ENCODE measurements at places on chromosomes 5 and 9.

DNA sequence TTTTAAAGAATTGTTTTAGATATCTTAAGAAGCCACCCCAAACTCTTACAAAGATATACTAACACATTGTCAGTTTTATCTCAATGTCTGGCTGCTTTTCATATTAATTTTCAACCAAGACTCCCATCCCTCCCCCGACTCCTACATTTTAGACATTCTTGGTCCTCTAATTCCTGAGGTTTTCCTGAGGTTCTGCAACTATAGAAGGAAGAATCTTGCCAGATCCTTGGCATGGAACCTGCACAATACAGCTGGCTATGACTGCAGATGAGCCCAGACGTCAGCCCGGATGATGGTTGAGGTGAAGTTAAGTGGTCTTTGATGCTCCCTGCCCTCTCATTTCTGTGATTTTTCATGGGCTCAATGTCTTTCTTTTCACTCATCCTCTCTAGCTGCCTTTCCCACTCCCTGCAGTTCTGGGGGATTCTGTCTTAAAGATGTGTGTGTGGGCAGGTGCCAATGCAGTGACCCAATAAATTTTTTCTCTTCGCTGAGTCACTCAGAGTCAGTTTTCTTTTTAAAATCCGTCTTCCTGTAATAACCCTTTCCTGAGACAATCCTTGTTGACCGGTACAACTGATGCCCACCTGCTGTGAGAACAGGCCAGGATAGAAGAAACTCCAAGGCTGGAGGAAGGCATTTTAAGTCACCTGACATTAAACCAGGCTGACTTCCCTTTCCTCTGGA is 237.8 kb upstream of the GAS1 start:
- DNase-seq: no peak

GRCh38 chr5:154449786-154450185 is 4.0 kb downstream of the SAP30L start:
- no peak for DNase-seq

DNA sequence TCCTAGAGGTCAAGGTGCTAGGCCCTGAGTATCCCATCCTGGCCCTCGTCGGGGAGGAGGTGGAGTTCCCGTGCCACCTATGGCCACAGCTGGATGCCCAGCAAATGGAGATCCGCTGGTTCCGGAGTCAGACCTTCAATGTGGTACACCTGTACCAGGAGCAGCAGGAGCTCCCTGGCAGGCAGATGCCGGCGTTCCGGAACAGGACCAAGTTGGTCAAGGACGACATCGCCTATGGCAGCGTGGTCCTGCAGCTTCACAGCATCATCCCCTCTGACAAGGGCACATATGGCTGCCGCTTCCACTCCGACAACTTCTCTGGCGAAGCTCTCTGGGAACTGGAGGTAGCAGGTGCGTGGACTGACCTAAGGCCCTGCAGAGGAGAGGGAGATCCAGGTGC is 7.9 kb downstream of the BTNL9 start:
- DNase-seq: no peak

DNA sequence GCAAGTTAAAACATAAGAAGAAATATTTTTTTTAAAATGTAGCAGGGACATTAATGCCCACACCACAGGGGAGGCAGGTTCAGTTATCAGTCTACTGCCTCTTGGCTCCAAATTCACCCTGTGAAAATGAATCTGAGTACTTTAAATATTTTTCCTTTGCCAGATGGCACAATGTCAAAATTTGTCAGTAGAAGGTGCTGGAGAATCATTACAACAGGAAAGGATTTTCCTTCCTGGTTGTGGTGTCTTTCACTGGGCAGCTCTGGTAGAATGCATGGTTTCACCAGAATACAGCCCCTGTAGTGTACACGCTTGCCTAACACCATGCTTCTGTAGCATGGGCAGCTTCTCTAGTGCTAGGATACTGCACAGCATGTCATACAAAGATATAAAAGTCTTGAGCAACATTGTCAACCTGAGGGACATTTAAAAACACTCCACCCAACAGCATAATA is 9.7 kb upstream of the SREK1 start:
- no peak for DNase-seq

- DNase-seq: no peak
These were observed 281.0 kb downstream of the RASEF start for GRCh38 chr9:82781921-82782392.

DNA sequence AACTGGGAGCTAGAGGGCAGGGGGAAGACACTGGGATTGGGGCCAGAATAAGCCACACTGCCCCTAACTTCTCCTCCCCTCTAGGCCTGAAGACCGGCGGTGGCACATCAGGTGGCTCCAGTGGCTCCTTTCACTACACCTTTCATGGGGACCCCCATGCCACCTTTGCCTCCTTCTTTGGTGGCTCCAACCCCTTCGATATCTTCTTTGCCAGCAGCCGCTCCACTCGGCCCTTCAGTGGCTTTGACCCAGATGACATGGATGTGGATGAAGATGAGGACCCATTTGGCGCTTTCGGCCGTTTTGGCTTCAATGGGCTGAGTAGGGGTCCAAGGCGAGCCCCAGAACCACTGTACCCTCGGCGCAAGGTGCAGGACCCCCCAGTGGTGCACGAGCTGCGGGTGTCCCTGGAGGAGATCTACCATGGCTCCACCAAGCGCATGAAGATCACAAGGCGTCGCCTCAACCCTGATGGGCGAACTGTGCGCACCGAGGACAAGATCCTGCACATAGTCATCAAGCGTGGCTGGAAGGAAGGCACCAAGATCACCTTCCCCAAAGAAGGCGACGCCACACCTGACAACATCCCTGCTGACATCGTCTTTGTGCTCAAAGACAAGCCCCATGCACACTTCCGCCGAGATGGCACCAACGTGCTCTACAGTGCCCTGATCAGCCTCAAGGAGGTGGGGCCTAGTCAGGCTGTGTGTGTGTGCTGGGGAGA is 6.8 kb downstream of the DNAJB5 start:
- no peak for DNase-seq

- DNase-seq: no peak
These were observed 147.3 kb downstream of the KCTD16 start for GRCh38 chr5:144318011-144318410.

- no peak for DNase-seq
These were observed 481.3 kb downstream of the DMRT2 start for GRCh38 chr9:1531424-1531823.

GRCh38 chr5:151722546-151722945 is 35.8 kb upstream of the SPARC start:
- no peak for DNase-seq

GRCh38 chr9:124132671-124133147 is 121.1 kb downstream of the LHX2 start:
- no peak for DNase-seq

- DNase-seq: no peak
These were observed 118.5 kb upstream of the PTPN3 start for GRCh38 chr9:109616571-109617120.

DNA sequence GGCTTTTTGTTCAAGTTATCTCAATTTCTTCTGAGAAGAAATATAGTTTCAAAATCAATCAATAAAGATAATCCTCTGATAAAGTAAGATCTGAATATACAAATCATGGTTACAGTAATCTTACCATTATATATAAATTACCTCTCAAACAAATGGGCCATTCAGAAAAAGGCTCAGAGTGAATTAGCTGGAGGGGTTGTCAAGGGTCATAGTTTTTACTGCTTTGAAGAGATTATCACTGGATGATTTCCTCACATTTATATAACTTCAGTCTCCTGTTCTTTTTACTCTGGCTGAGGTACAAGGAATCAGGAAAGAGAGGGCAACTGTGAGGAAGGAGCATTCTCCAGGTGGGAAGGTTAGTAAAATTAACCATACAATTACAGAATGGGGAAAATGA is 148.6 kb upstream of the ELL2 start:
- DNase-seq: no peak

DNA sequence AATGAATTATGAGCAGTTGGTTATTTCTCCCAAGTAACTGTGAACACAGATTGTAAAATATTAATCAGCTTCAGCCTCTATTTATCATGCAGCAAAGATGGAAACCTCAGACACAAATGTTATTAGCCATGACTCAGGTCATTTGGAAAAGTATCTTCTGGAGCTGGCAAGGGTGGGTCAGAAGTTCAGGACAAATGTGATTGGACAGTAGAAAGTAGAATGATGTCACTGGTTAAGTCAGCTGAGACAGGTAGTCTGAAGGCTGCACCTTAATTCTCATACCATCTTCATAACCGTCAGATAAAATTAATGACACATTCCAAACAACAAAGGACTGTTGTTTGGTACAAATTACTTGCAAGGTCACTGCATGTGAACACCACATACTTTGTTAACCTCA is 140.2 kb downstream of the EMB start:
- DNase-seq: no peak

- no peak for DNase-seq
These were observed 280.0 kb downstream of the GAS1 start for GRCh38 chr9:86667307-86667706.

DNA sequence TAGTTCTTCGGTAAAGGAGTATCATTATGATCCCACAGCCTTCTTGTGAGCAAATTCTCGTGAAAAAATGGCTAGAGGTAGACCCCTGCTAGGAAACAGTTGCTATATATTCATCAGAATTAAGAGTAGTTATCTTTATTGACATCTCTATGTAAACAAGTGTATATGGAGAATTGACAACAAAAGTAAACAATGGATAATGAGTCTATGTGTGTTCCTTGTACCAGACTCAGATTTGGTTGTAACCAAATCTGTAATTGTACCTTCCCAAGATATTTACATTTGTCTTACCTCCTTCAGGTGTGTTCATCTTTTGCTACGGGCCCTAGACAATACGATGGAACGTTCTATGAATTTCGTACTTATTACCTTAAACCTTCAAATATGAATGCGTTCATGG is 2.1 kb downstream of the NIPSNAP3B start:
- no peak for DNase-seq

- DNase-seq: no peak
These were observed 32.5 kb downstream of the FAM169A start for GRCh38 chr5:74833537-74834266.

GRCh38 chr5:90134892-90135291 is 274.7 kb downstream of the CETN3 start:
- no peak for DNase-seq

GRCh38 chr9:75623462-75623861 is 267.0 kb upstream of the PCSK5 start:
- DNase-seq: no peak

DNA sequence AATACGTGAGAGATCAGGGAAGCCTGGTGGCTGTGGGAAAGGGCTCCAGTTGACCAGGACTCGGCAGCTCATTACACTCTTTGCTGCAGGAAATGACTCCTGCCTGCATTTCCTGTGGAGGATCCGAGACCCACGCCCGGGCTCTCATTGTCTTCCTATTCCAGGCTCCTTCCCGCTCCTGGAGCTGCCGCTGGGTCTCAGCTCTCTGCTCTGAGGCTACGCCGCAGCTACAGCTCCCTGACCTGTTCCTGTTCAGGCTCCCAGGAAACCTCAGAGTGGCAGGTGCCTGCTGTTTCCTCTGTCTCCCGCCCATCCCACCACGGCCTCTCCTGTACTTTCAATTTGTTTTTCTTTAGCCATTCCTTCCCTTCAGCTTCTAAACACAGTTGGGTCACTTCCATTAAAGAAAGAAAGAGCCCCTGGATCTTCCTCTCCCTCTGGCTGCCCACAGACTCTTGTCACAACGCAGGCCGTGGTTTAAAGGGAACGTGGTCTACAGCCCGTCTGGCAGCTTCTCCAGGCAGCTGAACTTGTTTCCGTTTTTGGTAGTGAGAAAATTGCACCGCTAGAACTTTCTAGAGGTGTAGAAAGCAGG is 71.5 kb downstream of the IL6ST start:
- no peak for DNase-seq

DNA sequence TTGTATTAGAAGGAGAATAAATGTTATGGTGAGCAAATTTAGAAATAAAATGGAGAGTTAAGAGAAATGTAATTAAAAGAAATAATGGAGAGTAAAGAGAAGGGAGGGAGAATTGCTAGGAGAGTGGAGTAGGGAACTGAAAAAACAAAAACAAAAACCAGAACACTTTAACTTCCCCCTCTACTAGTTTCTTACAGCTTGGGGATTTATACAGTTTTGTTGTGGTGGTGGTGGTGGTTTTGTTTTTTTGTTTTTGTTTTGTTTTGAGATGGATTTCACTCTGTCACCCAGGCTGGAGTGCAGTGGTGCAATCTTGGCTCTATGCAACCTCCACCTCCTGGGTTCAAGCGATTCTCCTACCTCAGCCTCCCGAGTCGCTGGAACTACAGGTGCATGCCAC is 322.4 kb downstream of the TMEM167A start:
- DNase-seq: no peak

- DNase-seq: peak; percentile 12
These were observed 106.6 kb downstream of the COL23A1 start for GRCh38 chr5:178483620-178484019.

DNA sequence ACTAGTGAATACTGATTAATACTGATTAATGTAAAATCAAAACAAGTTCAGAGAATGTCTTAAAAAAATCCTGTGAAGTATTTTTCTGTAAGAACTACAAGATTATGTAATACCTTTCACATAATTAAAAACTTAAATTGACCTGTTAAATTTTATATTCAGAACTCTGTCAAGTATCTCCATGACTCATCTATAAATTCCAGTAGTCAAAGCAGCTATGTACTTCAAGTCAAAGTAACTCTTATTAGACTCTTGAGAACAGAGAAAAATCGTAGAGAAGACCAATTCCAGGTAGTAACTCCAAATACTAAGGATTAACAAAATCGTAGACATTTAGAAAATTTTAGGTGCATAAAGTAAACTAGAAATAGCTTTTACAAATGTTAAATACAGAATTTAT is 77.1 kb downstream of the HOMER1 start:
- DNase-seq: no peak

DNA sequence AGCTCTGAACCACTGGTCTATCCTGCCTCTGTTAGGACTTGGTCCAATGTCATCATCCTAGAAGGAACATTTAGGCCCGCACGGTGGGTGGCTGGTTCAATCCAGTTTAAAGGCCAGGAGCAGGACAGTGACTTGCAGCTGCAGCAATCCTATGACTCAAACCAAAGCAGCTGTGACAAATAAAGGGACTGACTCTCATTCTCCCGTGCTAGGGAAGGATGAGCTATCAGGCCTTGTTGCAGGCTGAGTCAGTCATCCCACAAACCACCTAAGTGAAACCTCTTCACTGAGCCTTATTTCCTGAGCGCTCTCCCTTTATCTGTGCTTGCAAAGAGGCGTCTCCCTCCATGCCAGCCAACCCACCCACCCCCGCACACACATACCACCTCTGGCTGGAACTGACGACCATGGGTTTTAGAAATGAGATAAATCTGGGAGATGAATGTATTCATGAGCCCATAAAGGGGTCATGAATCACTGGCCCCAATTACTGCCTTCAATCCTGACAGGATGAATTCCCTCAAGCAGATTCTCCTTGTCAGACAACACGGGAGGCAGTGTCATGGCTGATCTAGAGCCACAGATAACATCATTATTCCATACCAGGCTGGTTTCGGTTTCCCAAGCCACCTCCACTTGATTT is 93.4 kb downstream of the KCNIP1 start:
- no peak for DNase-seq

GRCh38 chr9:94600715-94601114 is 7.1 kb upstream of the FBP2 start:
- no peak for DNase-seq

Data from stimulated activated CD8-positive, alpha-beta memory T cell treated with anti-CD3 and anti-CD28 coated beads, Interleukin-2, amount 100 ng/mL, for 1 hour (primary cell).